ENCODE measurements at places on chromosomes 3 and 15.

GRCh38 chr15:73265536-73266153 is 103.1 kb downstream of the HCN4 start:
- DNase-seq = peak; percentile 36

DNA sequence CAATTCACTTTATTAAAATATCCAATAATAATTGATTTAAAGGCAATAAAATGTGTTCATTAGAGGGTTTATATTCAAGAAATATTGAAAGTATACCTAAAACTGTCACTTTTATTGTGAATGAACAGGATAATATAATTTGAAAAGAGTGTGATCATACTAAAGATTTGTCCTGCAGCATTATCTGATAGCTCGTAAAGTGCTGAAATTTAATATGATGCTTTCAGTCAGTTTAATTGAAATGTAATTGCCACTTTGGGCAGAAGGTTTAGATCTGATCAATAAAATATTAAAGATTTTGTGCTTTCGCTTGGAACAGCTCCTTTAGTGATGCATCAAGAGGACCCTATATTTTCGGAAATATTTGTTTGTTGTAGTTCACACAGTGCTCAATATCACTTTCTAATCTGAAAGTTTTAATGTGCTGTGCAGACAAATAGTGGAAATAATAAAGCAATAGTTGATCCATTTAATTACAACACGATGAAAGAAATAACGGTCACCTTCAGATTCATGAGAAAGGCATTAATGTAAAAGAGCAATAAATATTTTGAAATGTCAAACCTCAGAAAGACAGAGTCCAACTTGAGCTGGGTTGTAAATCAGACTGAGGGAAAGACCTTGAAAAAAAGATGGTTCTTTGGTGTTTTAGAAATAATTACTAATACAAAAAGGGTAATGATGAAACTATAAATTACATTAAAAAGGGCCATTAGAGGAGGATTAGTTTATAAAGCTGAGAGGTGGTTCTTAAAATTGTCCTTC is 129.7 kb upstream of the MEIS2 start:
- DNase-seq = no peak

DNA sequence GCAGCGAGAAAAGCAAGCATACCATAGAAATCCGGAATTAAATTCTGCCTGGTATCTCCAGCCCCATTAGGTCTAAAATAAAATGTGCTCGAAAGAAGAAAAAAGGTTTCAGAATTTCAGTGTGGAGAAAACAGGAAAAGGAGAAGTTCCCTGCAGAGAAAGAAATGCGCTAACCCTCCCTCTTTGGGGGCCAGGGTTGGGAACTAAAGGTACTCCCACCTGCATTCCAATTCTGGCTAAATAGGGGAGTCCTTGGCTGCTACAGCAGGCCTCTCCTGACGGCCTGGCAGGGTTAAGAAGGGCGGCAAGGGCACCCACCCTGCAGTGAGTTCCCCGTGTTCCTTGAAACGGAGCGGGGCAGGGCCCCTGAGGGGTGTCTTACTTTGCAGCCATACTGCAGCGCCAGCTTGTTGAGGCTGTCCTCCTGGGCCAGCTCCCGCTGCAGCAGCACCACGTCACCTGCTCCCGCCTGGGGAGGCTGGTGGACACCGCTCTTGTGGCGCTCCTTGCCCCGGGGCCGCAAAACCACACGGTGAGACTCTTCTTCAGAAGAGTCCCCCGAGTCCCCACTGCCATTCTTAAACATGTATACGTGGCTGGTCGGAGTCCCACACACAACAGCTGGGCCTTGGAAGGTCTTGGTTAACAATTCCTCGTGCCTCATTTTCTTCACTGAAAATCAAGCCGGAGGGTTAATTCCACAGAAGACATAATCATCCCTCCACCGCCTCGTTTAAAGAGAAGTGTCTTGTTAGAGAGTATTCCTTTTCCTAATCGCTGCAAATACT is 1.7 kb downstream of the LYSMD4 start:
- DNase-seq = no peak

GRCh38 chr3:196397941-196398340 is 34.3 kb downstream of the UBXN7 start:
- no peak for DNase-seq

DNA sequence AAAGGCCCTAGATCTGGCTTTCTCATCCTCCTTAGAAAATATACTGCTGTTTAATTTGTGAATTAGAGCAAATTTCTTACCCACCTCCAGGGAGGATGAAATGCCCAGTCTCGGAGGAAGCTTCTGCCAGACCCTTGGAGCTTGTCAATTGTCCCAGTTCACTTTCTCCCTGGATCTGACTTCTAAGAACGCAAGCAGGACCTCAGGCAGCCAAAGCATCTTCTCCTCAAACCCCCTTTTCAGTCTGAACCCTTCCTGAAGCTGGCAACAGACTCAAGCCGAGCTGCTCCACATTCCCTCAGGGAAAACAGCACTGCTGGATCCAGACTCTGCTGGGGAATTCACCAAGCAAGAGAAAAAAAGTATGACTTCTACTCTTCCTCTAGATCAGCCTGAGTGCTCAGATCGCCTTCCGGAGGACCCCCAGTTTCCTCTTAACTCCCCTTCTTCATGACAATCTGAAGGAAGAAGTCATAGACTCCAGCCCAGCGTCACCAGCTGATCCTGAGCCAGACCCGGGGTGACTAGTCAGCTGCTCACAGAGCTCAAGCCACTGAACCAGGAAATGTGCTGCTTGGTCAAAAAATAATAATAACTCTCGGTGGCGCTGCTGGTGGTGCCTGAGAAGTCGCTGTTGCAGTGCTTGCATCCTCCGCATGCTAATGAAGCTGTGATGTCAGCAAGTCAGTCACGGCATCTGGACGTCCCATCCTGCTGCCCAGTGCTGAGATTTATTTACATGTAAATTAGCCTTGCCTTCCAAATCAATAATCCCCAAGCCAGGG is at the start of gene PRICKLE2:
Gene PRICKLE2, minus strand, starts transcription at position 641 of the 785 bp plus-strand sequence. CDS start 26,539 bp downstream, outside the sequence.
- DNase-seq = no peak

DNA sequence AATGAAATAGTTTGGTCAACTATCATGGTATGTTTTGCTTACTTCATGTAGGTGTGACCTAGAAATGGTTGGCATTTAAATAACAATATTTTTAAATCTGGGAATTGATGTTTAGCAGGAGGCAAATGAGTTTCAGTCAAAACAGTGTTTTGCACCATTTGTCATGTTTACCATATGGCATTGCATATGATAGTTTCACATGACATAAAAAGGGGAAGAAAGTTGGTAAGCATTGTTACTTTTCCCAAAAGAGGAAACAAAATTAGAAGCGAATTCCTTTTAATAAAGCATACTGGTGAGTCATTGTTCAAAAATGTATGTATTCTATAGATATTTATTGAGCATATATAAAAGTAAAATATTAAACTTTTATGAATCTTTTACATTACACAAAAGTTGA is 2.3 kb downstream of the RNF13 start:
- no peak for DNase-seq

DNA sequence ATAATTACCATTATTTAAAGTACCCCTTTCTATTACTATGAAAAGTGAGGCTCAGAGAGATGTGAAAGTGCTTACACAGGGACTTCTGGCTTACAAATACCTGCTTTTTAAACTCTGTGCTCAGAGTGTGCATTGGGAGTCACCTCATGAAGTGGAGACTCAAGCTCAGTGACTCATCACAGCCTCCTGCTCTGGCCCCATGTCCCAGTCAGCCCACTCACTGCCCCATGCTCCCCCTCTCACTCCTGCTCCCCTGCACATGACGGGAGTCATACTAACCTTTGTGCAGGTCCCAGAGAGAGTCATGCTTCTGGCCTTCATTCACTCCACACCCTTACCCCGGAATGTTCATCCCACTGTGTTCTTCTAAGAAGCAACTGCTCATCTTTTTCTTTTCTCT is 20.2 kb downstream of the CCR1 start:
- DNase-seq = no peak

- no peak for DNase-seq
Measured at GRCh38 chr15:70582143-70582945, 181.0 kb downstream of the UACA start.

GRCh38 chr3:117893638-117894037 is 1141.0 kb downstream of the IGSF11 start:
- no peak for DNase-seq

DNA sequence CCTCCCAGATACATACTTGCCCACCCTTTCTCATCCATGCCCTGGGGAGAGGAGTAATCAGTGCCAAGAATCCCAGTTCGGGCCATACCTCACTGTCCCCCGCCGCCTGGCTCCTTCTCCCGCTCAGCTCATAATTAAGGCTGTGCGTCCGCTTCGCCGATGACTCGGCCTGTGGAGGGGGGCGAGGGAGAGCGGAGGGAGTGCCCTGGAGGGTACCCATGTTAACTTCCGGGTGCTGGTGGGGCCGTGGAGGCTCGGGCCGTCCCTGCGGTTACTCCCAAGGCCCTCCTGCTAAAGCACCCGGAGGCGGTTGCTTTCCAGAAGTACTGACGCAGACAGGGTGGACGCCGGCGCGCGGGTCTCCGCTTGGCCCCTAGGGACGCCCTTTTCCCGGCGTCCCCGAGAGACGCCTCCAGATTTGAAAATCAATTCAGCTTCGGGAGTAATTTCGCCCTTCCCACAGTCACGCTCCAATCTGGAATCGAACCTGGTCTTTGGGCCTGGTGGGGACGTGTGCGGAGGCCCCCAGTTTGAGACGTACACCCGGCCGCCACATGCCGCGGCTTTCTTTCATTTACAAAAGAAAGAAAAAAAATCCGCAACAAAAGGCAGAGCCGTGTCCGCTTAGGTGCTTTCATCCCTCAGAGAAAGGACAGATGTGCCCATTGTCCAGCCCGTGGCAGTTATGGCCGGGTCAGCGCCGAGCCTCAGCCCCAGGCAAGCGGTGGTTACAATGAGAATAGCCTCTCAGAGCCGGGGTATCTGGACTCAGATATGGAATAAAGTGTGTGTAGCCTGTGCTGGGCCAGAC is 1.0 kb upstream of the ONECUT1 start:
- DNase-seq = no peak

DNA sequence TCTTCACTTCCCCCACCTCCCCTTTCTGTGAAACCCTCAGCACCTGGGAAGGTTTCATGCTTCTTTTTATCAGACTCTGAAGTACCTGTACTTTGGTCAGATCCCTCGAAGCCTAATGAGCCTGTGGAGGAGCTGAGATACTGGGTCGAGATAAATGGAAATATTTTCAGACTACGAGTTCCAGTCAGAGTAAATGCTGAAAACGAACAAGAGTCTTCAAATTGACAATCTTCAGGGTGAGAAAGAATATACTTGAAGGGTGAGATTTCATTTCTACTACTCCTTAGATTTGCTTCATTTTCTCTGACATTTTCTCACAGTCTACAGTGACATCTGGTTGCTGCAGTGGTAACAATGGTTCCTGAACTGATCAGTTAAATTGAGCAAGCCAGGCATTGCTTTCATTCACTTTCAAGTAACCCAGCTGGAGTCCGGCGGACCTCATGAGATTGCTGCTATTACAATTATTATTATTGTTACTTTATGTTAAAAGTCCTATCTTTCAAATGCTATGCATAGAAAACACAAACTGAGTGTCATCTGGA is 337.2 kb downstream of the VGLL3 start:
- DNase-seq = no peak

GRCh38 chr3:165225604-165226003 is 29.4 kb upstream of the SLITRK3 start:
- no peak for DNase-seq

DNA sequence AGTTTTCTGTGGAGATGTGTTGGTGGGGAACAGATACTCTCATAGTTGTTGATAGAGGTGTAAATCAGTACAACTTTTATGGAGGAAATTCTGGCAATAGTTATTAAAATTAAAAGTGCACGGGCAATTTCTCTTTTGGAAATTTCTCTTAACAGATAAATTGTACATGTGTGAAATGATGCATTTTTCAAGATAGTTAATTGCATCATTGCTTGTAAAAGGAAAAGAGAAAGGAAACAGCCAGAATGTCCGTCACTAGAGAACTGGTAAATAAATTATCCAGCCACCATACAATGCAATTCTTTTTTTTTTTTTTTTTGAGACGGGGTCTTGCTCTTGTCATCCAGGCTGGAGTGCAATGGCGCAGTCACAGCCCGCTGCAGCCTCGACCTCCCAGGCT is 14.2 kb downstream of the ZNF710 start:
- no peak for DNase-seq

GRCh38 chr15:50909010-50909317 is 481 bp downstream of the AP4E1 start:
- no peak for DNase-seq

- DNase-seq = peak; percentile 33
Measured at GRCh38 chr15:67025719-67026609, 39.4 kb upstream of the SMAD3 start.

DNA sequence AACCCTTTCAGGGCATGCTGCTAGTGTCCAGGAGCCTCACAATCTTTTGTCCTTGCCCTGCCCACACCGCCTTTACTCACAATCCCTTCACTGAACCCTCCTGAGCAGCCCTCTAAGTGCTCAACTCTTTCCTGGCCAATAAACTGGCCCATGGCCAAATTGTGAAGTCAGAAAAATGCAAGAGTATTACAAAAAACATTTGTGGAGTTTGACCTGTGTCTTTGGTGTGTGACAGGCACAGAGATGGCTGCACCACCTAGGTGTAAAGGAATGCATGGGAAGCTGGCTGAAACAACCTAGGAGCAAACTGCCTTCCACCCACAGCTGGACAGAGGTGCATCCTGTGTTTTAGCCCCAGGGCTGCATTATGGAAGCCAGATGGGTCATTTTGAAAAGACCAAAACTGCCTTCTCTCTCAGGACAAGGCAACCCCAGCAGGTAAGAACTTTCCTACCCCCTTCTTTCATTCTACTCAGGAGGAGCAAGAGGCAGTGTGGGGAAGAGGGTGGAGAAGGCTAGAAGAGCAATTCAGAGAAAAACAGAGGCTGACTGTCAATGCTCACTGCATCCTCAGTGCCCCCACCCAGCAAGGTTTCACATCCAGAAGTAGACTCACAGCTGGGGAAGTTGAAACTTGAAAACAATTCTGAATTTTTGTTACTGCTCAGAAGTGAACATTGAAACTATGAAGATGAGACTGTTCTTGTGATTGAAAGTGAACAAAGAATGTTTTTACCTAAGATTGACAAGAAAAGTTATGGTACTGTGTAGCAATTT is 78.6 kb downstream of the TRIM42 start:
- DNase-seq = no peak

- no peak for DNase-seq
Measured at GRCh38 chr3:54619531-54619930, 308.3 kb downstream of the LRTM1 start.

GRCh38 chr3:122998206-122998605 is 29.4 kb downstream of the SEMA5B start:
- DNase-seq = no peak

- DNase-seq = no peak
Measured at GRCh38 chr3:181006541-181006940, 17.0 kb upstream of the DNAJC19 start.

- DNase-seq = no peak
Measured at GRCh38 chr15:62739507-62739906, 303.0 kb upstream of the TPM1 start.

DNA sequence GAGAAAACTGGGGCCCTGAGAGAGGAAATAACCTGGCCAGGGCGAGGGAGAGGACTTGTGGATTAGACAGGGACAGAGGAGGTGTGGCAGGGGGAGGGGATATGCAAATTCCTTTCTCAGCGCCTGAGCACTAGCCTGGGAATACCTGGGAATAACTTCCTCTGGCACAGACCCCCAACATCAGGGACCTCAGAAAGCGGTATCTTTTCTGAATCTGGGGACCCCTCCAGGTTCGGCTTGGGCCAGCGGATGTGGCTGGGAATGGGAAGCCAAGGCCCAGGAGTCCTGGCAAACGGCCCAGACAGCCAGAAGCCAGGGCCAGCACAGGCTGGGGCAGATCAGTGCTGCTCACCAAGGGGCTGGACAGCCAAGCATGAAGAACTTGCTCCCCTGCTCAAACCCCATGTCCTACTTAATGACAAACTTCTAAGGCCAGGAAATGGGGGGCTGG is 9.2 kb upstream of the ACSBG1 start:
- DNase-seq = no peak

GRCh38 chr15:44300572-44300971 is 12.1 kb downstream of the GOLM2 start:
- no peak for DNase-seq
